ENCODE measurements at places on chromosomes 1 and 21. TPM values are rescaled to one million over a fixed set of nuclear protein-coding genes. Genes with fewer than 3 reads are reported as not detected.

The TMEM240 gene
- total RNA-seq, result 1.3 TPM

The CFH gene
- total RNA-seq, result 5.3 TPM

The KRTAP21-2 gene
- not detected for total RNA-seq

The SLC9C2 gene
- total RNA-seq, result not detected

DNA sequence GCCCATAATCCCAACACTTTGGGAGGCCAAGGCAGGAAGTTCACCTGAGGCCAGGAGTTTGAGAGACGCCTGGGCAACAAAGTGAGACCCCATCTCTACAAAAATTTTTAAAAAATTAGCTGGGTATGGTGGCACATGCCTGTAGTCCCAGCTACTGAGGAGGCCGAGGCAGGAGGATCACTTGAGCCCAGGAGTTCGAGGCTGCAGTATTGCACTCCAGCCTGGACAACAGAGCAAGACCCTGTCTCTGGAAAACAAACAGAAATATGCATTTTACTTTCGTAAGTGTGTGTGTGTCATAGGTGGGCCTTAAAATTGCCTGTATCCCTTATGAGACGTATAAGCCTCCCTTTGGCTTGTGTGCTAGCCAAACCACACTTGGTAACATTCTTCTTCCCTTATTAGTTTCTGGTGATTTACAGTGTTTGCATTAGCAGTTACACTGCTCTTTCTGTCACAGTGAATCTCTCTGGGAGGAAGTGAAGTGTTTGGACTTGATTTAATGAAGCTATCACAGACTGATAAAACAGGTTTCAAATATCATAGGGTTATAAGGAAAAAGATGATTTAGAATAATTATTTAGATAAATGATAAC lies 48.9 kb upstream of the KIF26B start:
- no peak for DNase-seq

DNA sequence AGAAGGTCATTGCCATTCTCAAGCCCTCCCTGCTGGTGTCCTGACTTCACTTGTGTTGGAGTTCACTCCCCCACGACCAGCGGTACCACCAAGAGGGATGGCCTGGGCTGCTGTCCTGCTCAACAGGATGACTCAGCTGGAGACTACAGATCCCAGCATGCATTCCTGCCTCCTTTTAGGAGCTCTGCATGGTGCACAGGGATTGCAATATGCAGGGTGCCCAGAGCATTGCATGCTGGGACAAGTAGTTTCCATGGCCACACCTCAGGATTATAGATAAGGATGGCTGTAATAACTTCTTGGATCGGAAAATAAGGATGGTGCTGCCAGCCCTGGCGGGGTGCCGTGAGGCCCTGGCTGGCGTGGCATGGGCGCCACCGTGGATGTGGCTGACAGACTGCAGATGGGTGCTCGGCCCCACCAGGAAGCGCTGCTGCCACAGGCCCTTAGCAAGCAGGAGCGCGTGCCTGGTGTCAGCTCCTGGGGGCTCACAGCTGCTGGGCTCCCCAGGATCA lies 150.0 kb downstream of the CASZ1 start:
- no peak for DNase-seq
